Colonic mucosa (tissue), 4 donors: ENCODE measurements at places on chromosomes 6 and 20. TPM values are rescaled to one million over a fixed set of nuclear protein-coding genes. Genes with fewer than 3 reads are reported as not detected.

DNA sequence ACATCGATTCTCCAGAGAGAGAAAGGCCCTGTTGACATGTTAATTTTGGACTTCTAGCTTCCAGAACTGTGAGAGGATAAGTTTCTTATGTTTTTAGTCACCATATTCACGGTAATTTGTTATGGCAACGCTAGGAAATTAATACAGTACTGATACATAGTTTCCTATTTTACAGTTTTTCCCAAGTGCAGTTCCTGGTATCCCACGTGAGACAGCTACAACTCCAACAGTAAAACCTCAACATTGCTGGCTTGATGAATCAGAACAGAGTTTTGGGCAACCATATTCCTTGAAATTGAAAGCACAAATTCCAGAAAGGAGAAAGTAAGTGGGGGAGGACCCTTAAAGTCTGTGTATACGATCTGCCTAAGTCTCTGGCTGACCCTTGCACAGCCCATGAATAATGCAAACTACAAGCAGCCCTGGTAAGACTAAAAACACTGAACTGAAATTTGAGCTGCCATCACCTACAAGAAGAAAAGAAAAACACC is 505.1 kb upstream of the NRSN1 start:
- no peak overlapping the region for H3K4me3 ChIP-seq
- DNase-seq, result no peak
- no peaks in the 10 kb centered on the region for H3K36me3 ChIP-seq

Gene ARMH2
- total RNA-seq, result not detected

GRCh38 chr6:169575365-169575764 is 126.5 kb downstream of the WDR27 start:
- no peak for DNase-seq
- H3K27me3 ChIP-seq, result no peaks in the 10 kb centered on the region
- no peak overlapping the region for H3K27ac ChIP-seq

GRCh38 chr20:2299301-2299700 is 3.5 kb downstream of the TGM3 start:
- H3K4me3 ChIP-seq, result no peak overlapping the region
- H3K27ac ChIP-seq, result no peak overlapping the region
- no peaks in the 10 kb centered on the region for H3K36me3 ChIP-seq

GRCh38 chr6:35703554-35703953 is 14.8 kb upstream of the FKBP5 start:
- no peaks in the 10 kb centered on the region for H3K36me3 ChIP-seq
- no peak for DNase-seq
- no peaks in the 10 kb centered on the region for H3K27me3 ChIP-seq
- H3K4me1 ChIP-seq, result no peaks in the 10 kb centered on the region

DNA sequence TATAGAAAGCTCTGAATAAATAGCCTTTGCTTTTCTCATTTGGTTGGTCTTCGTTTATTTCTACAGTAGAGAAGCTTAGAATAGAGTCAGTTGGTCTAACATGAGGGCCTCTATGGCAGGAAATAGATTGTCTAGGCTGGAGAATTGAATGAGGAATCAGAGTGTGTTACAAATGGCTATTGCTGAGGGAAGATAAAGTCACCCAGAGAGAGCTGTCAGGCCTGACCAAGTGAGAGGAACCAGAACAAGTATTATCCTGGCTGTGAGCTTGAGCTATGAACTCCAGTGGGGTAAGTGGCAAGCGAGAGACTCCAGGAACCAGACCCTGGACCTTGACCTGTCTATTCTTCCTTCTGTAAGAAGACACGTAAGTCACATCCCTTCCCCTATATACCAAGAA is 353.1 kb downstream of the CD83 start:
- no peaks in the 10 kb centered on the region for H3K27me3 ChIP-seq
- DNase-seq, result no peak
- H3K4me1 ChIP-seq, result no peaks in the 10 kb centered on the region
- H3K4me3 ChIP-seq, result no peak overlapping the region
- no peaks in the 10 kb centered on the region for H3K36me3 ChIP-seq
- H3K27ac ChIP-seq, result no peak overlapping the region

GRCh38 chr6:119122336-119122735 is 43.9 kb upstream of the FAM184A start:
- H3K36me3 ChIP-seq, result no peaks in the 10 kb centered on the region
- no peak overlapping the region for H3K4me3 ChIP-seq
- no peak for DNase-seq

DNA sequence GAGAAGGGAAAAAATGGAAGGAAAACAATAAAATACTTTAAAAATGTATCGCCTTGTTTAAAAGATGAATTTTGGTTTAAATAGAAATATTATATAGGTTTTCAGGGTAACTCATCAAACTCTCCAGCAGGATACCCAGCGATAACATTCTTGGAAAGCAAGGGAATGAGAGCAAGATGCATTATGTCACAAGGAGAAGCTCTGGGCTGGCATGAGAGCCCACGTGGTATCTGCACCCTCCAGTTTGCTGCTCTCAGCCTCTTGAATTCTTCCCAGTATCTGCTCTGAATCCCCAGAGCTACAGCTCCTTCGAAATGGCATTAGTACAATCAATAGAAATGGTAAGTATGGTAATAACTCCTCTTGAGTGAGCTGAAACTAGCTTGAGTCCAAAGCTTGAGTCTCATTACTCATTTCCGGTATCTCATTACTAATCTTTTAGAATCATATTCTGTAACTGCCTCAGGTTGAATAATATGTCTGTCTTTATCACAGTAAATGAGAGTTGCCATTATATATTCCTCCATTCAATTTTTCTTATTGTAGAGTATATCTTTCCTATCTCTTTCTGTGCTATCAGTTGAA is 4.9 kb upstream of the TMEM242 start:
- no peak overlapping the region for H3K27ac ChIP-seq
- no peaks in the 10 kb centered on the region for H3K27me3 ChIP-seq
- no peaks in the 10 kb centered on the region for H3K36me3 ChIP-seq
- no peak overlapping the region for H3K4me3 ChIP-seq

GRCh38 chr6:110181131-110182030 is 1.2 kb downstream of the CDC40 start:
- peaks cover 8% of the 10 kb centered on the region for H3K4me1 ChIP-seq
- H3K4me3 ChIP-seq, result peak overlapping the region; percentile 74
- DNase-seq, result no peak
- H3K36me3 ChIP-seq, result no peaks in the 10 kb centered on the region
- no peaks in the 10 kb centered on the region for H3K27me3 ChIP-seq

- no peaks in the 10 kb centered on the region for H3K36me3 ChIP-seq
- no peak overlapping the region for H3K4me3 ChIP-seq
- H3K4me1 ChIP-seq, result no peaks in the 10 kb centered on the region
- no peaks in the 10 kb centered on the region for H3K27me3 ChIP-seq
These were observed 171.9 kb upstream of the JARID2 start for GRCh38 chr6:15073883-15074465.

GRCh38 chr6:35063701-35064280 is 77.3 kb downstream of the TCP11 start:
- no peaks in the 10 kb centered on the region for H3K36me3 ChIP-seq
- no peak overlapping the region for H3K27ac ChIP-seq
- H3K4me3 ChIP-seq, result no peak overlapping the region
- DNase-seq, result no peak
- no peaks in the 10 kb centered on the region for H3K27me3 ChIP-seq
- no peaks in the 10 kb centered on the region for H3K4me1 ChIP-seq

Gene ID4
- 2.4 TPM for total RNA-seq

Gene ATP9A
- total RNA-seq, result 40.2 TPM

GRCh38 chr20:54132612-54133433 is 41.0 kb downstream of the CYP24A1 start:
- H3K4me3 ChIP-seq, result no peak overlapping the region
- peak overlapping the region; percentile 64 for H3K27ac ChIP-seq
- no peak for DNase-seq
- H3K4me1 ChIP-seq, result peaks cover 4% of the 10 kb centered on the region
- no peaks in the 10 kb centered on the region for H3K27me3 ChIP-seq

DNA sequence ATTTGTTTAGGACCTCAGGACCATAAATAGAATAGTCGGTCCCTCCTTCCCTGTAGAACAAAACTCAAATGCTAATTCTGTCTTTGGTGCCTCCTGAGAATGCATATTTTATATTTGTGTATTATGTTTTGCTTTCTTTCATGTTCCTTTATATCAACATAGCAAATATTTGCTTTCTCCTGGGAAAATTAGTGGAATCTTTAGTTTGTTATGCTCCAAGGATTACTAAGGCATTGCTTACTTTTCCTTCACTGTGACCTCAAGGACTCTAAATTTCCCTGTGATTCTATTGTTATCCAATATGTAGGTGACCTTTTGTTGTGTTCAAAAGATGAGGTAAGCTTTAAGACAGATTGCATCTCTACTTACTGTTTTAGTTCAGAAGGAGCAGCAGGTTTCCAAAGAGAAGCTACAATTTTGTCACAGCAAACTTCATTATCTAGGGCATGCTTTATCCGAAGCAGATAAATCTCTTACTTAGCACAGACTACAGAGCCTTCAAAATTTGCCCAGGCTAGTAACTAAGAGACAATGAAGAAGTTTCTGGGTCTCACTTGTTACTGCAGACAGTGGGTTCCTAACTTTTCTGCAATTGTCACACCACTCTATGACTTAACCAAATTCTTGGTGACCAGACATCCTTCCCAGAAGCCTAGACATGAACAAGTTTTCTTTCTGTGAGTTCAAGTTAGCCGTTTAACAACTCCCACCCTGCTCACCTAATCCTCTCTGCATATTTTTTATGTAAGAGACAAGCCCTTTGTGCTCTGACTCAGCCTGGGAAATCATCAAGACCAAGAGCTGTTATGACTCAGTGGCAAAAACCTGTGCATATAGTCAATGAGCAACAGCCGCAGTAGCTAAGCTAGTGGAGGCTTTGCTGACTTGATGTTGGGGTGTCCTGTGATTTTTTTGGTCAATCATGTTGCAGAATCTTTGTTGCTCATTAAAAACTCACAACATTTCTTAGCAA is 378.8 kb downstream of the QKI start:
- H3K36me3 ChIP-seq, result no peaks in the 10 kb centered on the region
- no peak for DNase-seq
- H3K4me1 ChIP-seq, result no peaks in the 10 kb centered on the region

Gene ADGRF4
- total RNA-seq, result 1.6 TPM

GRCh38 chr6:142323377-142323776 is 21.6 kb downstream of the ADGRG6 start:
- peak overlapping the region; percentile 20 for H3K27ac ChIP-seq
- no peaks in the 10 kb centered on the region for H3K36me3 ChIP-seq
- no peaks in the 10 kb centered on the region for H3K27me3 ChIP-seq

Gene POM121L2
- 0.07 TPM for total RNA-seq

DNA sequence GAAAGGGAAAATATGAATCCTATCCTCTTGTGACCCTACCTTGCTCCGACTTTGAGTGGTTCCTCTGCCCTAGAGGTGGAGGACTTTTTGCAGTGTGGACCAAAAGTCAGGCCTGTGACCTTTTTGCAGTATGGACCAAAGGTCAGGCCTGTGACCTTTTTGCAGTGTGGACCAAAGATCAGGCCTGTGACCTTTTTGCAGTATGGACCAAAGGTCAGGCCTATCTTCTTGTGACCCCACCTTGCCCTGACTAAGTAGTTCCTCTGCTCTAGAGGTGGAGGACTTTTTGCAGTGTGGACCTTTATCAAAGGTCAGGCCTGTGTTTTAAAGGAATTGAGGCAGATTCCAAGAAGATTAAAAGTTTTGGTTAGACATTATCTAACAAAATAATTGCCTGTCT is 10.9 kb upstream of the ERVFRD-1 start:
- H3K36me3 ChIP-seq, result no peaks in the 10 kb centered on the region
- H3K4me1 ChIP-seq, result no peaks in the 10 kb centered on the region
- peak; percentile 9 for DNase-seq
- H3K4me3 ChIP-seq, result no peak overlapping the region
- no peaks in the 10 kb centered on the region for H3K27me3 ChIP-seq

DNA sequence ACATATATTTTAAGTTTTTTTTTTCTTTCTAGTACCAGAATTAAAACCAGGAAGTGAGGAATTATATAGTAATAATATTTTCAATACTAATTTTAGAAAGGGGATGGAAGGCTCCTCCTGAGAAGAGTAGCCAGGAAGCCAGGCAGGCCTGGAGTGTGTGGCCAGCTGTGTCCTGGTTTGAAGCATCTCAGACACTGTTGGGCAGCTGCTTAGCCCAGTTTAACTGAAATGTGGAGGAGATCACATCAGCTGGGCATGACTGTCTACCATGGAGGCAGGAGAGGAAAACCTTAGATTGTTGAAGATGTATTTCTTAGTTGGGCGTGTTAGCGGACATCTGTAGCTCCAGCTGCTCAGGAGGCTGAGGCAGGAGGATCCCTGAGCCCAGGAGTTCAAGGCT is 142.2 kb downstream of the ARID1B start:
- no peak overlapping the region for H3K27ac ChIP-seq
- H3K27me3 ChIP-seq, result no peaks in the 10 kb centered on the region
- no peaks in the 10 kb centered on the region for H3K36me3 ChIP-seq
- H3K4me3 ChIP-seq, result no peak overlapping the region
- no peak for DNase-seq

Gene PDE10A
- 0.37 TPM for total RNA-seq

Gene SPATS1
- total RNA-seq, result not detected

Gene PCIF1
- 33.6 TPM for total RNA-seq

DNA sequence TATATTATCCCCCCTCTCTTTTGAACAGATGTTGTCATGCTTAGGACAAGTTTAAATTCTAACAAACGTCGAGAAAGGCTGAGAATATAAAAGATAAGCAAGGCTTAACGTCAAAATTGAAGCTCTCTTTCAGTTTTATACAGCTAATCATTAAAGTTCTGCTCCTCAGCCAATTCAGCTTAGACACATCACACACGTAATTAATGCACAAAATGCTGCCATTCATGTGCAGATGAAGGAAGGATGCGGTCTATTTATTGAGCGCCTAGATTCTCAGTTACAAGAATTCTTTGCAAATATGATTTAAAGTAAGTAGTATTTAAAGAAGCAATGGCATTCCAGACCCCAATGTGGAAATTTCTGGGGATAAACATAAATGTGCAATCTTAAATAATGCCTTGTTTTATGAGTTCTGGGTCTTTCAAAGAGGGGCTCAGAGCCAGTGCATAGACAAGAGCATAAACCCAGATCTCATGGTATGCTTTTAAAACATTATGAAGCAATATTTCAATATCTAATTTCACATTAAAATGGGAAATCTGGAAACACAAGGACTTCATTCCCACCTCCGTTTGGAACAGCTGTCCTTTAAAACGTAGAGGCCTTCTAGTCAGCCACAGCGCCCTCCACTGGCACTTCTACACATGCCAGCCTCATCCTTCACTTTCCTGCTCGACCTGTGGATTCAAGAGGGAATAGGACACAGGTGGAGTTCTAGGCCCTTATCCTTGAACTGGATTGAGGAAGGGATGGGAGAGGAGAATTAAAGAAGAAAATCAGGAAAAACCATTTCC is 85.8 kb downstream of the LYRM4 start:
- no peaks in the 10 kb centered on the region for H3K27me3 ChIP-seq
- H3K4me1 ChIP-seq, result no peaks in the 10 kb centered on the region
- H3K4me3 ChIP-seq, result no peak overlapping the region
- H3K27ac ChIP-seq, result no peak overlapping the region
- no peaks in the 10 kb centered on the region for H3K36me3 ChIP-seq

GRCh38 chr6:89021629-89022028 is 58.2 kb upstream of the RNGTT start:
- DNase-seq, result no peak
- H3K27me3 ChIP-seq, result no peaks in the 10 kb centered on the region
- H3K4me1 ChIP-seq, result no peaks in the 10 kb centered on the region

DNA sequence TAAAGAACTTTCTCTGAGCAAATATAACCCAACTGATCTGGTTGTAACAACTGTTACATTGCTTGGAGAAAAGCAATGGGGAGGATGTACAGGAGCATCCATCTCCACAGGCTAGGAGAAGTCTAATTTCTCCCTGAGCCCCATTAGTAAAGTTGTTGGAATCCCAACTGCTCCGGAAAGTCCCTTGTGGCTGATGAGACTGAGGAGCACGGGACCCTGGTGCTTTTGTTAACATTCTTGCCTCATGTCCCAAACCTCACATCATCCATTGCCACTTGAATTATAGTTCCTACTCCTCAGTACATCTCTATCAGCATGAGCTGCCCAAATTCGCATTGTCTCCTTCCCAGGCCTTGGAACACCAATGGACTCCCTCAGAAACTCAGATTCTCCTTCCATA is 260.6 kb upstream of the BMP2 start:
- H3K27me3 ChIP-seq, result no peaks in the 10 kb centered on the region
- H3K4me3 ChIP-seq, result no peak overlapping the region
